Astrocyte of the spinal cord (primary cell): ENCODE measurements at places on chromosomes 1 and 21.
A peak's percentile ranks its signal among the peaks of the same experiment; 100 is the strongest.

GRCh38 chr1:224069138-224069537 lies 44.8 kb upstream of the FBXO28 start:
- DNase-seq, result no peak

GRCh38 chr1:202046227-202046626 lies 35.8 kb downstream of the ELF3 start:
- DNase-seq, result no peak

GRCh38 chr1:56872597-56872996 lies 18.0 kb downstream of the C8A start:
- peak; percentile 28 for DNase-seq

DNA sequence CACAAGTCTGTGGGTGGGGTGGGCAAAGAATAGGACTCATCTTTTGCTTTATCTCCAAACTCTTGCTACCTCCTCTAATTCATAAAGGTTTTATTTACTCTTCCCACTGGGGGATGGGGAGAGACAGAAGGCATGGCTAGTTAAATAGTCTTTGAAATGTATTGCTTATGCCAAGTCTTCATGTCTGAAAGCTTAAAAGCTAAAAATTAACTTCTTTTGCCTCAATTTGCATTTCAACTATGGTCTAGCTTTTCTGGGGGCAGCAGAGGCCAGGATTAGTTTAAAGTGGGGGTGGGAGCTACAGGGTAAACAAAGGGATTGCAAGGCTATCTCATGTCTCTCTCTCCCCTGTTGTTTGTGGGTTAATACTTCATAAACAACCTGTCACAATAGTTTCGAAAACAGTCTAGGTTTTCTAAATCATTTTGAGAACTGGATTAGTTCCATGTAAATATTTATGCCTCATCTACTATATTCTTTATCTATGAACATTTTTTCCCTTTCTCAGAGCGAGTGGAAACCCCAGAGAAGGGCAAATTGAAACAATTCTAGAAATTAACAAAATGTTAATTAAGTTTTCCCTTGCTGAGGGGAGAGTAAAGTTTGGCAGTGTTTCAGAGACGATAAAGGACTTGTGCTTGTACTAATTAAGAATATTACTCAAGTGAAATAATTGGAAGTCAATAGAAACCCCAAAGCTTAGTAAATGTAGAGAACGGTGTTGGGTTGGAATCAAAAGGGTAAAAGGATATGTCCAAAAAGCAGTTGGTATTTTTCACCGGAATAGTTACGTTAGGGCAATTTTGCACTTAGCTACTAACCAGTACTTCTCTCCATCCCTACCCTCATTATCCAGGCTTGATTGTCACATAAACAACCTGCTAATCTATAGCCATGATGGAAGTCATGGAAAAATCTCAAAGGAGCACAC lies 182.2 kb downstream of the GIPC2 start:
- DNase-seq, result no peak

- DNase-seq, result no peak
These were observed 109.6 kb upstream of the ZNF678 start for GRCh38 chr1:227453631-227454355.

- no peak for DNase-seq
These were observed 5.2 kb downstream of the ECE1 start for GRCh38 chr1:21285055-21285372.

GRCh38 chr1:169491845-169492281 lies 6.1 kb upstream of the SLC19A2 start:
- DNase-seq, result no peak

DNA sequence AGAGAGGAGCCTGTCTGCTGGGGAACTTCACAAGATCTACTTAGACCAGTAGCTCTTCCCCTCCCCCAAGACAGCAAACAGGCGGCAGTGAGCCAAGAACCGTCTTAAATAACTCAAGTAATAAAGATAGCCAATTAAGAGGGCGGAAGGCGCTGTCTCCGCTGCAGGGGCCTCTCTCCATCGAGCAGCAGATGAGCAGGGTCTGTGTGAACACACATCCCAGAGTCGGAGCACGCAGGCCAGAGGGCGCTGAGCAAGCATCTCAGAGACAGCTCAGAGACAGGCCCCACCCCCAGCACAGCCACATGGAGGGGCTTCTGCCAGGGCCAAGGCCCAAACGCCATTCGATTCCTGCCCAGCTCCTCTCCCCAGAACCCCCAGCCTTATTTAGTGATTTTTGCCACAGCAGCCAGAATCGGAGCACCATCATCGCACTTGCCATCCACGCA lies 11.1 kb downstream of the IFFO2 start:
- DNase-seq, result peak; percentile 56

DNA sequence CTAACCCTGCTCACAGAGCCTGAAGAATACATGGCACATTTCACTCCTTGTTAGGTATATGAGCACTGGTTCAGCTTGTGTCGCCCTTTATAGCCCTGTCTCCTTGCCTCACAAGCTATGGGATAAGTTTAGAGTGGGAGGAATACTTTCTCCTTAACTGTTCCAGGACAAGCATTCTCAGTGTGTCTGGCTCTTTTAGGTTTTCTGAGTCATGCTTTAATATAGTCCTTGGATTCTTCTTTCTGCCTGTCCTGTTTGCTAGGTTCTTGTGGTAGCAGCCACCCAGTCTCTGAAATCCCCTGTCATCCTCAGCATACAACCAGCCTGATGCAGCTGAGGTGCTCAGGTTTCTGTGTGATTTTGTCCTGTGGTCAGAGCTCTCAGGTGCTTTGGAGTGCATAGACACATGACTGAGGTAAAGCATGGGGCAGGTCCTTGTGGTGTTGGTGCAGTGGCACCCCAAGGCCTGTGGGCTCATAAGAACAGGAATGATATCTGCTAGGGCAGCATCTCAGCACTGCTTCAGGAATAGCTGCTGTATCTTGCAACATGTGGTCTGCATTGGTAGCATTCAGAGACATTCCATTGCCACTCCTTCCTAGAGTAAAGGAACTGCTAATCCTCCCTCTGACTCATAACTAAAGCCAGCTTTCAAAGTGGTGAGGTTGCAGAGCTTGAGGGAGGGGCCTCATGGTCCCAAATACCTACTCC lies 14.2 kb upstream of the CASQ2 start:
- peak; percentile 59 for DNase-seq

DNA sequence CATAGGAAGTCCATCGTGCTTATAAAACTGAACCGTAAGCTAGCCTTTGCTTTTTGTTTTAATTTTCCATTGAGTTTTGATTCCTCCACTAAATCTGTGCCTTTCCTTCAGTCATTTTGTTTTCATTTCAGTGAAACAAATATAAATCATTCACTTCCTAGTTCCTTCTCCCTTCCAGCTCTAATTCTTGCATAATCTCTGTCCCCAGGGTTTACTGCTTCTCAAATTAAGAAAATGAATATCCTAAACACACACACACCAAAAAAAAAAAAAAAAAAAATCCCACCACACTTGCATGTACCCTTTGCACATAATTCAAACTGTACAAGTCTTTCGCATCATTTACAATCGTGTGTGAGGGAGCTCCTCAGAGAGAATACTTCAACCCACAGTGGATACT lies 6.8 kb downstream of the KCNH1 start:
- no peak for DNase-seq

- no peak for DNase-seq
These were observed 121.2 kb upstream of the ERG start for GRCh38 chr21:38619480-38619879.

- no peak for DNase-seq
These were observed 894 bp downstream of the TCEA3 start for GRCh38 chr1:23423415-23424292.

DNA sequence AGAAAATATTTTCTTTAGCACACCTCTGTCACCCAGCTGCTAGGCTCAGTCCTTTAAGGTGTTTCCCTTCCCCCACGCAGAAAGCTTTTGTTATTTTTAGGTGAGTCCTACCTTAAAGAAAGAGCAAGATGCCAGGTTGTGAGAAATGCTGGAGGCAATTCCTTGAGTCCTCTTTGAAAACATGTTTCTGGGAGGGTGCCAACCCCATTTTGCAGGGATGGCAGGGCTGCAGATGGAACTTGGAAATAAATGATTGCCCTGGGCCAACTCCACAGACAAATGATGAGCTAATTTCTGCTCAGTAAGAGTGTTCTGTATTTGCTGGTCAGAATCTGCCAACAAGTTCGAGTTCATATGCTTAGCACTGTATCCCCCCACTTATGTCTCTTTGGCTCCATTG lies 119.2 kb upstream of the RAB3GAP2 start:
- no peak for DNase-seq

DNA sequence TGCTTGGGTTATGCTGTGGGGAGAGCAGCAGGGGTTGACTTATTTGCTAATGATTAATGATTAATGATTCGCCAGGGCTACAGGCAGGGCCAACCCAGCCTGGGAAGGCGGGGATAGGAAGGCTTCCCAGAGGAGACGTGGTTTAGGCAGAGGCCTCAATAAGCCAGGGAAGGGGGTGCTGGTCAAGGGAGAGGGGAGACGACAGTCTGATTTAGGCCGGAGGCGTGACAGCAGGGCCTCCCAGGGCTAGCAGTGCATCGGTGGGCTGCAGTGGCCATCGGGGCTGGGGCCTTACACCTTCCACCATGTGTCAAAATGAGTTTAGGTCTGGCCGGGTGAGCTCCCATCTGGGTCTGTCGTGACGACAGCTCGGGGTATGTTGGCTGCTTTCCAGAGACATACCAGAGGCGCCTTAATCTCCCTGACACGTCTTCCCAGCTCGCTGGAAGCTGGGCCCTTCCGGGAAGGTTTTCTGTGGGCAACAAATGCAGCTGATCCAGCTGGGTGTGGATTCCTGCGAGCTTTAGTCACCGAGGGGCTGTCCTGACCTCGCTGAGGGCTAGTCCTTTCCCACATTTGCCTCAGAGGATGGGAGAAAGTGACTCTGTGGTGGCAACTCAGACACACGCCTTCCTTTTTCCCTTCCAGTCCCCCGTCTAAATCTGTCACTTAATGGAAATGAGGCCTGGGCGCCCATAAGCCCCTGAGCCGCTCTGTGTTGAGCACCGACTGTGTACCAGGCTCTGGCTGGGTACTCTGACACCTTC lies 3.7 kb upstream of the SLC1A7 start:
- DNase-seq, result peak; percentile 99

GRCh38 chr1:19772053-19772452 lies 27.7 kb downstream of the TMCO4 start:
- DNase-seq, result no peak

DNA sequence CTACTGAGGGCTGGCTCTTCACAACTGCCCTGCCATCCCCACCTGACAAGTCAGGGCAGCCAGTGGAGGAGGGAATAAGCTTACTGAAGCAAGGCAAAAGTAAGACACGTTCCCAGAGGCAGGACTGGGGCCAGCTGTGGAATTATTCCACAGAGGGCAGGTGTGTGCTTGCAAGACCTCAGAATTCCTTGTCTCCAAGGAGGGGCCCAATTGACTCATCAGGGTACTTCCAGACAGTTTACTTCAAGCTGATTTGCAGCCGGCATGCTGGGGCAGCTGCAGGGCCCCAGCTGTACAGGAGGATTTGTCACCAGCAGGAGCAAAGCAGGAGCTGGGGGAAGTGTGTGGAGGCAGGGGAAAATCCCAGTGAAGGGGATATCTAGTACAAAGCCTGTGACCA lies 167.5 kb upstream of the CAMK1G start:
- DNase-seq, result peak; percentile 33

DNA sequence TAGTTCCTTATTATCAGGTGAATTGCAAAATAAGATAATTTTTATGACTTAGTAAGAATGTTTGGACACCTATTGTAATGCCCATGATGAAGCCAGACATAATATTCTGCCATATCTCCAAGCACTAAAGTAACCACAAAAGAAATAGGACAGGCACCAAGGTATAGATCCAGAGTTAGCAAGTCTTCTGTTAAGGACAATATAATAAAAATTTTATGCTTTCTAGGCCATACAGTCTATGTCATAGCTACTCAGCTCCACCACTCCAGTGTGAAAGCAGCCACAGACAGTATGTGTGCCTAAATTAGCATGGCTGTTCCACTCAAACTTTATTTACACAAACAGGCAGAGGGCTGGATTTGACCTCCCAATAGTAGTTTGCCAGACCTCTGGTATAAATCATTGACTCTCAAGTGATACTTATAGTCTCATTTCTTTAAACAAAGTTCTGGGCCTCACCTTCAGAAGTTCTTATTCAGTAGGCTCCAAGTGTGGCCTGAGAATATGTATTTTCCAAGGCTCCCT lies 88.3 kb downstream of the SCMH1 start:
- no peak for DNase-seq

GRCh38 chr1:200837931-200838571 lies 34.7 kb upstream of the GPR25 start:
- DNase-seq, result peak; percentile 32

DNA sequence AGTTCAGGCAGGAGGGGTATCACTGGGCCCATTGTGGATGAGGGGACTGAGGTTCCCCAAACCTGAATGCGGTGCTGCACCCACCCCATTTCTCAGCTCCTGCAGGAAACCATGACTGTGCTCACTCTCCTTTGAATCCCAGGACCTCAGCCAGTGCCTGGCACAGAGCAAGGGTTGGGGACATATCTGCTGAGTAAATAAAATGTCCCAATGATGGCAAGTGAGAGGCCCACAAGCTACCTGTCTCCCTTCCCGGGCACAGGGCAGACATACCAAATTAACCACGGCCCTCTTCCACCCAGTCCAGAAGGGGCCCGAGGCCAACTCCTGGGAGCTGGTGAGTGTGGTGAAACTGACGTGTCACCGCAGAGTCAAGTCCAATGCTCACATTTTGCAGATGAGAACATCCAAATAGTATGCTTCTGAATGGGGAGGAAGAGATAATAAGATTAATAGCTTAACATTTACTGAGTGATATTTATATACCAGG lies 97.6 kb downstream of the EPHB2 start:
- peak; percentile 82 for DNase-seq

DNA sequence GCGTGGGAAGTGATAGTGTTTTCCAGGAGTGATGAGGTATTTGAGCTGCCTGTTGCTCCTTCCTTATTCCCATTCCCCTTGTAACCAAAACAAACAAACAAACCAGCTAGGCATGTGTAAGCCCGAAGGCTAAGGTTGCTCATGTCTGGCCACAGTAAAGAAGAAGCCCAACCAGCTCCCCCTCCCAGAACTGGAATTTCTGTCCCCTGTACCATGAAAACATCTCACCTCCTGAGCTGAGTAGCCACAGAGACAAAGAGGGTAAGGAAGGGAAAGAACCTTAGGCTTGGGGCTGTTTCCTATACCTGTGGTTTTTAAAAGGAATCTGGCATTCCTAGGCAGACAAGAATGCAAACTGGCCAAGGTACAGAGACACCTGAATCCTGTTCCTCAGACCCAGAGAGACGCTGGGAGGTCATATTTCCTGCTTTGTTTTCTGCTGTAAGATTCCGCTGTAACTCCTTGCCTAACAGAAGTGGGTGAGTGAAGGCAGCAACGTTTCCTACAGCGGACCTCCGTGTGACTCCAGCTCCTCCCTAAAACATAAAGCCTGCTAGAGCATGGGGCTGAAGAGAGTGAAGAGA lies 41.7 kb upstream of the RAB4A start:
- no peak for DNase-seq

DNA sequence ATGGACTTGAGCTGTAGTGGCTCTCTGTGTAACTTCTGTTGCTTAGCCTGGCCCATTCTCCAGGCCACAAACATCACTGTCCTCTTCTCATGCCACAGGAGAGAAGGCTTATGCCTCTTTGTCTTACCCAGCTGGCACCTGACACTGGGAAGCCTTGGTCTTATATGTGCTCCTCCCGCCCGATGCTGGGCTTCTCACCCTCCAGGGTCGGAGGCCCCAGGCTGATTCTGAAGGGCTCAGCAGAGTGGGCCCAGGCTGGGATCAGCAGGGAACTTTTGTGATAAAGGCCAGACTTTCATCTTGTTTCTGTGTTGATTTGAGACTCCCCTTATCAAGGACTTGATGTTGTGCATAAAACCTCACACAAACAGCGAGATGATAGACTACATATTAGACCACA lies 29.8 kb downstream of the TRPM2 start:
- no peak for DNase-seq
